Motor neuron (in vitro differentiated cells): ENCODE measurements at places on chromosomes 3 and 15.

DNA sequence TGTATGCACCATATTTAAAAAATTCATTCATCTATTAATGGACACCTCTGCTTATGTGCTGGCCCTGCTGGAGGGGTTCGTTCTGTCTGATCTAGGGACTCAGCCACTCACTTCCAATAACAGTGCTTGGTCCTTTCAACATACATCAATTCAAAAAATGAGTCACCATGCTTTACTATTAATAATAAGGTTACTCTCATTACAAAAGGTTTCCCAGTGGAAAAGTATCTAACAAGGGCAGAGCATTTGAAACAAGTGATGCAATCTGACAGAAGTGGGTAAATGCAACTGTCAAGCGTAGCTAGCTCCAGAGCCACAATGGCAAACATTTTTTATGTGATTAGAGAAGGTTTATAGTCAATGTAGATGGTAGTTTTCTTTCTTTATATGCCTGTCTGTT lies 67.9 kb upstream of the TNIK start:
- peak; percentile 80 for ATAC-seq

DNA sequence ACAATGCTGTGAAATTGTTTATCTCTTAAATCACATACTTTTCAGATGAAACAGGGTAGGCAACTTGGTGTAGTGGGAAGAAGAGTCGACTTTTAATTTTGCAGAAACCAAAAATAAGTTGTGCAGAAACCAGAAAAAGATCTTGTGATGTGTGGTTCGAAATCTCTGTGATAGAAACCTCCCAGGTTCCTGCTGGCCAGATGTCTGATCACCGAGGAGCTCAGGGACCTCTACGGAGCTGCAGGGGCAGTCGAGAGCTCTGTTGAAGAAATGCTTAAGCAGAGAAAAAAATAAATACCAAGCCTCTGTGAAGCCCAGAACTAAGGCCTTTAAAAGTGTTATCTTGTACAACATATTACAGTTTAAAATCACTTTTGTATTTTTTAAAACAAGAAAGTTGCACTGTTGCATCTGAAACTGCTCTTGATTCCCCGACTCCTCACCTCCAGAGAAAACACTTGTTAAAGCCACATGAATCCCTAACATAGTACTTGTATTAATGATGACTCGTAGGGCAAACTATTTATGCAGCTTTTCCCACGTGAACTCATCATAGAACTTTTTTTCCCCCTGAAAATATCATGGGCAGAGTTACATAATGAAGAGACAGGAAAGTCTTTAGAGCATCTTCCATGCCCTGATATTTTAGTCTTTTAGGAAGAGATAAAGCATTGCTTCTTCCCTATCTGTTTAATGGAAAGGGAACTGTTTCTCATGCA lies 51.3 kb downstream of the CCK start:
- no peak for ATAC-seq

DNA sequence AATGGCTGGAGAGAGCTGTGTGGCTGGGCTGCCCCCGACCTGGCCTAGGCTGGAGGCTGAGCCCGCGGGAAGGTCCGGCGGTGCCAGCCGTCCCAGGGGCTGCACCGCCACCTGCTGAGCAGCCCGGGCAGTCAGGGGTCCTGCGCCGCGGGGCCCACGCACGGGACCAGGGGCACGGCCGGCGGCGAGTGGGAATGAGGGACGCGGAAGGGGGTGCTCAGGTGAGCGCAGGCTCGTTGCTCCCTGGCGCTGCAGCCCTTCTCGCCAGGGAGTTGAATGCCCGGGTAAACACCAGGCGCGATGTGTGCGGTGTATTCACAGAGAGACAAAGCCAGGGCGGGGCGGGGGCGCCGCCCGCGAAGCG lies 666 bp upstream of the SEMA3F start:
- ATAC-seq, result peak; percentile 54

DNA sequence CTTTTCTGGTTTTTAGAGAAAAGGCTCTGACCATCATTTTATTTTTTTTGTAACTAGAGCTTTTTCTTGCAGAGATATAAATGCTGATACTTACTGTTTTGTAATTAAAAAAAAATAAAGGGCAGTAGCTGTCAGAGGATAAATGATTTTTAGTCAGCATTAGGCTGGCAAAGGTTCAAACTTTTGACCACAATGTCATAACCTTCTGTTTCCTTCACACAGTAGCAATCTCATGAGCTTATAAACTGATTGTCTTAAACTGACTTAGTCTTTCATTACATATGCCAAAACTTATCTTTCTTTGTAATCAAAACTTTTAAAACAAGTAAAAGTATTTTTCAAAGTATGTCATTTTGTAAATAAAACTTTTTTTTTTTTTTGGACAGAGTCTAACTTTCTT lies 841.9 kb downstream of the OTOL1 start:
- ATAC-seq, result no peak

GRCh38 chr15:35519541-35520149 lies 26.3 kb downstream of the DPH6 start:
- peak; percentile 84 for ATAC-seq

- ATAC-seq, result peak; percentile 54
Measured at GRCh38 chr3:172447611-172448579, at the start of gene GHSR. Gene GHSR (minus strand): TSS chr3:172448456. CDS start chr3:172448413, 43 bp downstream.

DNA sequence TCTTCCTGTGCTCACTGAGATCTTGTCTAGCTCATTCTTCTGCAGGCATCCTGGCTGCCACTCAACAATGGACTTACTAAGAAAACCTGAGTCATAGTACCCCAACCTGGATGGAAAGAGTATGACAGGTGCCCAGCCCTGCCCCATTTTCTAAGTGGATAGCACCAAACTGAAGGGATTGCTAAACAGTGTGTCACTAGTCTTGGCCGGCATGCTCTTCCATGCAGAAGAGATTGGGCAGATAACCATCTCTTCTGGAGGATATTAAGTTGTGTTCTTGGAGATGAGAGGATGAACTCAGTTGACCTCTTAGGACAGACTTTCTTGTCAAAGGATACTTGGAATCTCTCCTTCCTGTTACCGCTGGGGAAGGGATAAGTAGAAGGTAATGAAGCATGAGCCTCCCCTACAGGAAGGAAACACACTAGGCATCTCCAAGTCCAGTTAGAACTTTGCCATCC lies 797.5 kb downstream of the AGBL1 start:
- no peak for ATAC-seq
